ENCODE measurements at places on chromosomes 2 and 18.
A peak's percentile ranks its signal among the peaks of the same experiment; 100 is the strongest.

DNA sequence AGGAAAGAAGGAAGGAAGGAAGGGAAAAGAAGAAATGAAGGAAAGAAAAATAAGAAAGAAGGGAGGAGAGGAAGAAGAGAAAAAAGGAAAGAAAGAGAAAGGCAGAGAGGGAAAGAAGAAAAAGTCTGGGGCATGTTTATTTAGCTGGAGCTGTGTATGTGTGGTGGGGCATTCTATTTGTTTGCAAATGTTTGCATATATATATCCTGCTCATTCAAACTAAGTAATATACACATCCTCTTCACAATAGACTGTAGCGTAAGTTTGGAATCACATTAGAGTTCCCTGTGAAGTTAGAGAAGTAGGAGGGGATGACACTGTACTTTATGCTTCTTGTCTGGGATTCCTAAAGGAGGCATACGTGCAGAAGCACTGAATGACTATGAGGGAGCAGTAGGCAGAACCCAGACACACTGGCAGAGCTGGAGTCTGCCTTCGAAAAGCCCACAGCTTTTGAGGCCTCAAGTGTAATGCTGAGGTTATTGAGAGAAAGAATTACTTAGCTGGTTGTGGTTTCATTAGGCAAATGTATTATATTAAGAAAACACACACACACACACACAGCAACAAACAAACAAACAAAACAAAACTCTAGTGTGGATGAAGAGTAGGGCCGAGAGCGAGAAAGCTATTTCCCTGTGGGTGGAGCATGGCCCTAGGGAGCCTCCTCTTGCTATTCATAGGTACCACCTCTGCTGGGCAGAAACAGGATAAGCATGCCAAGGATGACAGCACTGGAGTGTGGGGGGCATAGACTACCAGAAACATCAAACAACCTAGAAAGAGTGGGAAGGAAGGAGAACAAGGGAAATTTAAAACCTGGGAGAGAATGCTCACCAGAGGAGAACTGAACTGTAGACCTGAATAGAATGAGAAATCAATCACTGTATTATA is 905.1 kb upstream of the NXPH2 start:
- no peak for DNase-seq

DNA sequence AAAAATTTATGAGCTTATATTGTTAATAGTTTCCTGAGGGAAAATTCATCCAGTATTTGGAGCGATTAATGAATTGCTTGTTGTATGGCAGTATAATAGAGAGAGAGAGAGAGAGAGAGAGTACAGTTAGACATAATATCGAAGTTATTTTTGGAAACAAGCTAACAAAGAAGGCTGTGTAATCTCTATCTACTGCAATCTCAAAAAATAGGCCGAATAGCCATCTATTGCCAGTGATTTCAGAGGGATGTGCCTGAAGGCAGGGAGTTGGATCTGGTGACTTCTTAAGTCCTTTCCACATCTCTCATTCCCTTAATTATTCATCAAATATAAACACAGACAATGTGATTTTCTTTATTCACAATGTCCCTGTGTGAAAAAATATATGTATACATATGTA is 433.1 kb upstream of the RAB12 start:
- no peak for DNase-seq

DNA sequence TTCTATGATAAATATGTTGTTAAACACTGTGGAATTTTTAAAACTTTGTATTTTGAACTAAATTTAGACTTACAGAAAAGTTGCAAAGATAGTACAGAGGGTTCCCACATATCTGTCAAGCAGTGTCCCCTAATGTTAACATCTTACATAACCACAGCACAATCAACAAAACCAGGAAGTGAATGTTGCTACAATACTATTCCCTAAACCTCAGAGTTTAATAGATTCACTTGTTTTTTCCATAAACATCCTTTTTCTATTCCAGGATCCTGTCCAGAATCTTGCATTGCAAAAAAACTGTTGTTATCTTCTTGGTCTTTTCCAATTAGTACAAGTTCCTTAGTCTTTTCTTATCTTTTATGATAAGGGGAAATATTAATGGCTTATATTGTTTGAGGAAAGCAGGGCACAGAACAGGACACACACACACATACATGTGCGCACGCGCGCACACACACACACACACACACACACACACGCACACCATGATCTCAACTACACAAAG is 251.1 kb upstream of the TRIB2 start:
- DNase-seq: no peak

DNA sequence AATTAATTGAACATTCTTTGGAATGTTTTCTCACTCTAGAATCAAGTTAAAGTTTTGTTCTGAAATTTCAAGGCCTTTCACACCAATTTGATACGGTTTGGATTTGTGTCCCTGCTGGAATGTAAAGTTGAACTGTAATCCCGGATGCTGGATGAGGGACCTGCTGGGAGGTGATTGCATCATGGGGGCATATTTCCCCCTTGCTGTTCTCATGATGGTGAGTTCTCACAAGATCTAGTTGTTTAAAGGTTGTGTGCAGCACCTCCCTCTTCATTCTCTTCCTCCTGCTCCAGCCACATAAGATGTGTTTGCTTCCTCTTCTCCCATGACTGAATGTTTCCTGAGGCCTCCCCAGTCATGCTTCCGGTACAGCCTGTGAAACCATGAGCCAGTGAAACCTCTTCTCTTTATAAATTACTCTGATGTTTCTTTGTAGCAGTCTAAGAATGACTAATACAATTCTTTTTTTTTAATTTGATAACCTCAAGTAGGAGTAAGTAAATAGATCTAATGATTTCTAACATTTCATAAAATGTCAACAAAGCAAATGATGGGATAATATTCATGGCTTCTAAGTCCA is 144.2 kb upstream of the CDH7 start:
- DNase-seq: no peak

DNA sequence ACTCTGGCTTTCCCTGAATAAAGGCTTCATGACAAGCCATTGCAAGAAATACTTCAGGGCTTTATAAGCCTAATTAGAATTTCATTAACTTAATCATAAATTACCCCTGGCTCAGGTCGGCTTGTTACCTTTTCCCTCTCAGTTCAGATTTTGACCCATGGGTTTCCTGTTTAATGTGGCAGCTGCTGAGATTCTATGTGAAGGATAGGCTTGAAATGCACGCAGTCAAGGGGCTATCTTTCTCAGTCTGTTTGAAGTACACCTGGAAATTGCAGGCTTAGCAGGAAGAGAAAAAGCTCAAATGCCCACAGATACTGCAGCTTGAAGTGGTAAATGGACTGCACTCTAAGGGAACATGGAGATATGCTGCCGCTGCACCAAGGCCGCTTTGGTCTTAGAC is 49.4 kb downstream of the CAVIN2 start:
- no peak for DNase-seq

GRCh38 chr2:121777699-121778058 is 22.2 kb downstream of the TSN start:
- no peak for DNase-seq

DNA sequence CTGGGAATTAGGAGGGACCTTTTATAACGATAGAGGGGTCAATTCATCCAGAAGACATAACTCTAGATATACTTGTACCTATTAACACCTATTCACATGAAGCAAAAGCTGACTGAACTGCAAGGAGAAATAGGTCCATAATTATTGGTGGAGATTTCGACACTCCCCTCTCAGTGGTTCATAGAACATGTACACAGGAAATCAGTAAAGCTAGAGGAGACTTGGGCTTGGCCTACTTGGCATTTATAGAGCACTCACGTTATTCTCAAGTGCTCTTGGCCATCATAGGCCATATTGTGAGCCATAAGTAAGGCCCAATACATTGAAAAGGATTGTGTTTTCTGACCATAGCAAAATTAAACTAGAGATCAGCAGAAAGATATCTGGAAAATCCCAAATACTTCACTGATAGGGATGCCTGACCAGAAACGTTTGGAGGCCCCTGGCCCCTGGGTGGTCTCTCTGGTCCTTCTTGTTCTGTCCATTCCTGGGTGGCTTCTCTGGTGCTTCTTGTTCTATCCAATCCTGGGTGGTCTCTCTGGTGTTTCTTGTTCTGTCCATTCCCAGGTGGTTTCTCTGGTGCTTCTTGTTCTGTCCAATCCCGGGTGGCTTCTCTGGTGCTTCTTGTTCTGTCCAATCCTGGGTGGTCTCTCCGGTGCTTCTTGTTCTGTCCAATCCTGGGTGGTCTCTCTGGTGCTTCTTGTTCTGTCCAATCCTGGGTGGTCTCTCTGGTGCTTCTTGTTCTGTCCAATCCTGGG is 49.0 kb downstream of the SNED1 start:
- no peak for DNase-seq

DNA sequence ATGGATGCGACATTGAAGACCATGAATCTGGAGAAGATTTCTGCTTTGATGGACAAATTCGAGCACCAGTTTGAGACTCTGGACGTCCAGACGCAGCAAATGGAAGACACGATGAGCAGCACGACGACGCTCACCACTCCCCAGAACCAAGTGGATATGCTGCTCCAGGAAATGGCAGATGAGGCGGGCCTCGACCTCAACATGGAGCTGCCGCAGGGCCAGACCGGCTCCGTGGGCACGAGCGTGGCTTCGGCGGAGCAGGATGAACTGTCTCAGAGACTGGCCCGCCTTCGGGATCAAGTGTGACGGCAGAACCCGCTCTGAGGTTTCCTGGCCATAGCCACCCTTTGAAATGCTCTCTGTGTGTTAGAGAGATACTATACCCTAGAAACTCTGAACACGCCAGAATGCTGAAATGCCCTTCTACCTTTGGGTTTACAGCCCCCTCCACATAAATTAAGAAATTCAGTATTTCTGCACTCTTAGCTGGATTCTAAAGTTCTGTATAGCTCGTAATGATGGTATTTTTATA is 659 bp downstream of the CHMP1B start:
- peak; percentile 4 for DNase-seq

- DNase-seq: no peak
Measured at GRCh38 chr2:10089565-10090190, 9.5 kb upstream of the CYS1 start.

DNA sequence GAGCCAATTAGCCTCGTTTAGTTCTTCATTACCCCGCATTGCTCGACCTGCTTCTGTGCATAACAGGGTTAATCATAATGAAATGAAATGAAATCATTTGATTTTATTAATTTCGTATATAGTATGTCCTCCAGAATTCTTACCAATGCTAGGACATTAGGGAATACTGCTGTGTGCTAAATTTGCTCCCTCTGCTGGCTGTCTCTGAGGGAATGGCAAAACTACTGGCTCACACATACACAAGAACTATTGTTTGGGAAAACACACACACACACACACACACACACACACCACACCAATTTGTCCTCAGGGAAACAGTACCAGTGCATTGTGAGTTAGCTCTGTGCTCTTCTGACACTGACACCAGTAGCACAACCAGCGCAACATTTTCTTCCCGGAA is 273.3 kb upstream of the TCF4 start:
- no peak for DNase-seq

- DNase-seq: no peak
Measured at GRCh38 chr2:111100087-111100764, 20.5 kb upstream of the BCL2L11 start.

DNA sequence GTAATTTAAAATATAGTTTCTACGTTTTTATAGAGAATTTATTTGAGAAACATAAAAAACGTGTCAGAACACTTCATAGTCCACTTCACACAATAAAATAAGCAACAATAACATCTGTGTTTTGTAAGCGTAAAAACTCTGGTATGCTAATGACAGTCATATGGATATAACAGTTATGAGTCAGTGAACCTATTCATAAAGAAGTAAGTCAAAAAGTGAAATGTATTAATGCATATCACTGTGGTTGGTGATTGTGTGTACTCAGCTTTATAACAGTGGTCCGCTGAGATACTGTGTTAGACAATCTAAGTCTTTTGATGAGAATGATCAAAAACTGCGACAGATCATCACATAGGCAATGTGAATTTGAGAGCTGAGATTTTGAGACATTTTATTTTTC is 153.2 kb downstream of the WDR7 start:
- no peak for DNase-seq

GRCh38 chr2:241011751-241012510 is 13.5 kb downstream of the SNED1 start:
- no peak for DNase-seq

DNA sequence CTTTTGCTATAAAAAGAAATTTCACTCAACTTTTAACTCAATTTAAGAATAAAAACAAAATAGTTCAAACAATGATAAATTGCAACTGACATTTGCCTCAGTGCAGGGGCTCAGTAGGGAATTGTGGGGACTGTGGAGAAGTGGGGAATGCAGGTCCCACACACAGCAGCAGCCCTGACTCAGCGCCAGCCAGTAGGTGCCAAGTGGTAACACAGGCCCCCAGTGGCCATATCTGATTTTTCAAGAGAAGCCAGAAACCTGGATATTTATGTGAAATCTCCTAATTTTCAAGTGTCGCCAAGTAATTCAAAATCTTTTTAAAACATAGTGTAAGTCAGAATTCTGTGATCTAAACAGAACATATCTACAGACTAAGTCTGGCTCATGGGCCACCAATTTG is 186.3 kb downstream of the EN1 start:
- DNase-seq: no peak

DNA sequence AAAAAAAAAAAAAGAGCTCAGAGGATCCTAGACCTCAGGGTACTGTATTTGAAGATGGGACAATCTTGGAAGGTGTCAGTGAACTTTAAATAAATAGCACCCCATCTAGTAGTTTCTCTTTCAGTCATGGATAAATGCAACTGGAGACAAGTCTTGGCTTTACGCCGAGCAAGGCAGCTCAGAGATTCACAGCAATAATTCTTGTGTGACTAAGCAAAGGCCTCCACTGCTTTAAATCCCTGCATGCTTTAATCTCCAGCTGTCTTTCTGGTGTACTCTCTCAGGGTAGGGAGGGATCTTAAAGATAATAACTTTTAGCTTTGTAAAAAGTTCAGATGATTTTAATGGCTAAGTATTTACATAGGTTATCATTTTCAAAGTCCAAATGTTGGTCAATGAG is 36.3 kb downstream of the NRXN1 start:
- no peak for DNase-seq

DNA sequence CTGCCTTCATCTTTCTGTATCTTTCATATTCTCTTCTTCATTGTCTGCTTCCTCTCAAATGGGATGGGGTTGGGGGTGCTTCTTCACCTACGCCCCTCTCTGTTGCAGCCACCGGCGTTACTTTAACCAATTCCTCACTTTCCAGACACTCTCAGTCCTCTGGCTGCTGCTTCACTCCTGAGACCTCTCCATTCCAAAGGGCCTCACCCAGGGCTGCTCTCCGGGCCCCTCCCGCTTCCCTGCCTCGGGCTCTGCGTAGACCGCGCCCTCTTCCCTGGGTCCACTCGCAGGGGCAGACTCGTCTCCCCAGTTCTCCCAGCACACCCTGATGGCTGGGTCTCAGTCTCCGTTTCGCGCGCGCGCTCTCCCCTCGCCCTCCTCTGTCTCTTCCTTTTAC is 926 bp downstream of the SERPINB8 start:
- no peak for DNase-seq

DNA sequence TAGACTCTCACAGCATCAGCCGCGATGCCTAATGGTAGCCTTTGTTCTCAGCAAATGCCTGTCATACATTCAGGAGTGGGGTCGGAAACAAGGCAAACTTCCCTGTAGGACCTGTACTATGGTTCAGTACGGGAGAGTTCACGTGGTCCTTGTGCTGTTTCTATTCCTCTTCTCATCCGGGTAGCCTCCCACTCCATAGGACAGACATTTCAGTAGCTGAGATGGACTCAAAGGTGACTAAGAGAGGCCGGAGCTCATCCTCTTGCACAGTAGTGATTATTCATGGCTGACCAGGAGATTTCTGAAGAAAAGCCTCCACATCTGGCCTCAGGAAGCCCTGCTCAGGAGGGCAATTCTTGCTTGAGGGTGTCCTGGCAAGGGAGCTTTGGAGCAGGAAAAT is 117.8 kb upstream of the SPRED2 start:
- no peak for DNase-seq

Measured in stimulated activated CD8-positive, alpha-beta memory T cell treated with anti-CD3 and anti-CD28 coated beads, Interleukin-15, amount 100 ng/mL, for 24 hours (primary cell).